Activated naive CD8-positive, alpha-beta T cell treated with anti-CD3 and anti-CD28 coated beads, Interleukin-2, amount 50 U/mL, for 24 hours (primary cell): ENCODE measurements at places on chromosomes 4 and X.
A peak's percentile ranks its signal among the peaks of the same experiment; 100 is the strongest.

GRCh38 chr4:25913056-25913850 is 767 bp upstream of the SMIM20 start:
- peak; percentile 30 for DNase-seq

DNA sequence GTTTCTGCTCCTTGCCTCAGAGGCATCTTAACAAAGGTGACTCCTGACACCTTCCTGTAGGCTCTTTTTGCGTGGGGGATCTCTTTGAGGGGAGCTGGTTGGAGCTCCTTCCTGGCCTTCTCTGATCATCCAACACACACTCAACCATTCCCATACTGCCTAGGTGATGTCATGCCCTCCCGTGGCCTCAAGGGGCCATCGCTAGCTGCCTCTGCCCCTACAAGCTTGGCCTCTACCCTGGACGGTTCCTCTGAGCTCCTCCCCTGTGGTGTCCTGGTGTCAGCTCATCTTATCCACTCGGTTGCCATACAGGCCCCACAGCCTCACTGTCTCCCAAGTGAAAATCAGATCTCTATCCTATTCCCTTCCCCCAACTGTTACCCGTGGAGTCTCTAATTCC is 13.7 kb upstream of the ZNF185 start:
- no peak for DNase-seq

DNA sequence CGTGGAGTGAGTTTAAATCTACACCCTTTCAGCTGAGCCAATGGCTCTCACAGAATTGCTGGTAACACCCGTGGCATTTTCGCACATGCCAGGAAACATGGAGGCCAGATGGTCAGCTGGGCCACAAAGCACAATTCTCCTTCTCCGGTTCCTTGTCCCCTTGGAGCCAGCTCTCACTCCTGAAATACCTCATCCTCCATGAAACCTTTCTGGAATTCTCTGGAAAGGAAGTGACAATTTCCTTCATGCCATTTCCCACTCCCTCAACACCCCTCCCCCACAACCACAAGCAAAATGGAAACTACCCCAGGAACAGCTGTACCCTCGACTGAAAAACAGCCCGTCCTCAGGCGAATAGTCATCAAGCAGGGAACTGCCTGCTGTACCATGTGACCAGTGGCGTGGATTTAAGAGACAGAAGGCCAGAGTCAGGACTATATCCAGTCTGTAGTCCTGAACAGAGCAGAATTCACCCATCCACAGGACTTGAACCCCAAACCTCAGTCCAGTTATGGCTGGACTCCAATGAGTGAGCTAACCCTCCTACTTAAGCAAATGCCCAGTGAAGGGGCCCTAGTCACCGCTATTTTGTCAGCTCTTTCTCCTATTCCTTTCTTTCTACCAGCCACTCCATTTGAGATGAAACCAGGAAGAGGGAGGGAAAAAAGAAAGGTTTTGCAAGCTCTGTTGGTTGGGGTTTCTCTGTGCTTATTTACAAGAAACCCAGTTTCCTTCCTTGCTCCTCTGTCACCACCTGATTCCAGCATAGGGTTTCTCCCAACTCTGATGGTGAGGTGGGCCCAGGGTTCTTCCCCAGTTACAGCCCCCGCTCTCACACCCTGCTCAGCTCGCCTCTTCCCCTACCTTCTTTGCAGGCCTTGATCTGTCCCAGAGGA is 24.5 kb downstream of the ELF4 start:
- DNase-seq, result no peak

DNA sequence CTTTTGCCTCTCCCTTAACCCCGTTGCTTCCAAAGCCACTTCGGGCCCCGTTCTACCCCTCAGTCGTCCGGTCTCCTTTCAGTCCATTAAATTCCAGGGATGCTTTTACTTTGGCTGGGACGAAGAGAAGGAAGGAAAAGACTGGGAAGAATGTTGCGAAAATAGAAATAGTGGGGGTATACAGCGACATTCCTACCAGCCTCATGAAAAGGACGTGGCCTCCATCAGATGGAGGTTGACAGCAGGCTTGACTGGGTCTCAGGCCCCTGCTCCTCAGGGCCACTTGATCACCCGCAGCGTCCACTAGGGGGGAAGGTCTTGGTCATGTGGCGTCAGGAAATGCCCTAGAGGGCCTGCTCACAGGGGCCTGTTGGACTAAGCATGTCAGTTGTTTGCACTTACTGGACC is 657 bp upstream of the ANKRD50 start:
- DNase-seq, result peak; percentile 13

DNA sequence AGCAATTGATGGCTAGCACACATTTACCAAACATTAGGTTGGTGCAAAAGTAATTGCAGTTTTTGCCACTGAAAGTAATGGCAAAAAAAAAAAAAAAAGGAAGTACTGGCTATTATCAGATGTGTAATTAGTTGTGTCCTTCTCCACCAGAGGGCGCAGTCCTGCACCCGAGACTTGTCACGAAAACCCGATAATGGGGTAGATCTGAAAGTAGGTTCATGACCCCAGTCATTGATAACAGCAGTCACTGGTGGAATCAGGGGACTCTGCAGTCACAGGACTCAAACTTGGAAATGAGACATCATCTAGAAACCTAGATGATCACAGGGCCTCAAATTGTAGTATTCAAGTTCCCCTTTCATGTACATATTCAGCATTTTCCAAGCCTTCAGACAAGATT is 13.1 kb upstream of the ACOT9 start:
- DNase-seq, result peak; percentile 49

DNA sequence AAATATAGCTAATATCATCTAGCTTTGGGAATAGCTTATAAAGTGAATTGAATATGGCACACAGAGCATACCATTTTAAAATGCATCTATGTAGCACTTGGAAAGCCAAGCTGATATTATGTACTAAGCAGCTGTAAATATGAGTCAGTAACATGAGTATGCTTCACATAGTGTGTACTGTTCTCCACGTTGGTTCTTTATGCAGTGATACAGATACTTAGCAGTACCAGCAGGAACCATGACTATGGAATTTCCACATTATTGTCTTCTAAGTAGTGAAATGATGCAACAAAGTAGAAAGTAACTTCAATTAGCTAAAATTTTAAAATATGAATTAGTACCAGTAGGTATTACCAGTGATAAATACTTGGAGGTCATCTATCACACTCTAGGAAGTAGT is 320.1 kb downstream of the BMPR1B start:
- no peak for DNase-seq

GRCh38 chr4:3358656-3359055 is 65.8 kb downstream of the RGS12 start:
- DNase-seq, result no peak

- DNase-seq, result no peak
Observed at GRCh38 chrX:40081679-40082068, 16.1 kb downstream of the BCOR start.

DNA sequence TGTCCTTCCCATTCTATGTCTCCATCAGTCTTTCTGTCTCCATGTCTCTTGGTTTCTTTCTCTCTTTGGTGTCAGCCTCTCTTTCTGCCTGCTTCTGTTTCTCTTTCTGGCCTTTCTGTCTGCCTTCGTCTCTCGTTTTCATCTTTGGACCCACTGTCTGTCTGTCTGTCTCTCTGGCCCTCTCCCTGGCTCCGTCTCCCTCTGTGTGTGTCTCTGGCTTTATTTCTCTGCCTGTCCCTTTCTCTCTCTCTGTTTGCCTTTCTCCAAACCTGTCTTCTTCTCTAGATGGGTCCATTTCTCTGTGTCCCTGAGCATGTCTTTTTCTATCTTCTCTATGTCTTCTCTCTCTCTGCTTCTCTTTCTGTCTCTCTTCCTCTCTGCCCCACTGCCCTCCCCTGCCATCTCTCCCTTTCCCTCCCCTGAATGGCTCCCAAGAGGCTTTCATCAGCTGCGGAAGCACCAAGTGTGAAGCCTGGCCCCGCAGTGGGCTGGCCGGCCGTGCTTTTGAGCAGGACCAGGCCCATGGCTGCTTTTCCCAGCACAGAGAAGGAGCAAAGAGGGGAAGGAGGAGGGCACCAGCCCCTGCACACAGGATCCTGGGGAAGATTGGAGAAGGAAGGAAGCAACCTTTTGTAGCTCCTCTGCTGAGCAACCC is 57.4 kb downstream of the PJA1 start:
- no peak for DNase-seq

DNA sequence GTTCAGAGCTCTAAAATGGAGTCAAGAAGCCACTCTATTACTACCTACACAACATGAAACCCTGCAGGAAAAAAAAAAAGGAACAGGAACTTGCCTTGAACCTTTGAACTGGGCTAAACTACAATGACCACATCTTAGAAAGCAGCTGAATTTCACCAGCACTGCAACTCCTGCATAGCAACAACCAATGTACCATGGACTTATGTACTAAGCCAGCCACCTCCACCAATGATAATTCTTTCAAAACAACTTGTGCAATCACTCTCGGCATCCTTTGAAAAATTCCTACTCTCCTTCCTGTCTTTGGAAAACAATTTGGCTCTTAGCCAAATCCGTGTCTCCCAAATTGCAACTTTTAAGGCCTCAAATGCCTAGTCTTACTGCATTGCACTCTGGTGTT is 26.8 kb upstream of the FMR1 start:
- no peak for DNase-seq

DNA sequence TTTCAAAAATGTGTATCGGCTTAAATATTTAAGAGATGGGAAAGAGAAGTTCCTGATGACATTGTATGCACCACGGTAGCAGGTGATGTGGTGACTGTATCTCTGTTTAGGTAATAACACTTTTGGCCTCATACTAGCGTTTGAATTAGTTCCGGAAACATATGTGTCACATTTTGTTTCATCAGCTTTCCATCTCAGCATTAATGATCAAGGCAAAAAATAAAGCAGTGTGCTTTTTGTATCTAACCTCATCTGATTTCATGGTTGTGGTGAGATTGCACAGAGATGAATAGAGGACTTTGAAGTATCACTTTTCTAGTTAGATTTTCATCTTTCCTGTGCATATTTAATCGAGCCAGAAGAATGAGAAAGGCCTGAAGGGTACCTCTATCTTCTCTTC is 206.4 kb upstream of the SPRY1 start:
- no peak for DNase-seq

DNA sequence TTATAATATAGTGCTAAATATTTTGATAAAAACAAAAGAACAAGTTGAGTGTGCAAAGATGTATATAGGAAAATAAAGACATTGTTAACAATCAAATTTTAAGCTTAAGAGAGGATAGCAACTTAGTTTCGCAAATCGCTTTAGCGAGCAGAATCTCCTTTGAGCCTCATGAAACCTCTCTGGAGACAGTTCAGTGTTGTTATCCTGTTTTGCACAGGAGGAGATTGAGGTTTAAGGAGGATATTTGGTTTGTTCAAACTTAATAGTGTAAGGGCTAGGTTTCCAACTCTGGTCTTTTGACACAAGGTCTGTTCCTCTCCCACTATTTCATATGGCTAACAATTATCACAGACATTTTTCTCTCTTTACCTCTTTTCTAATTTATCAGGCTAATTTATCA is 1848.5 kb upstream of the TENM3 start:
- no peak for DNase-seq

GRCh38 chr4:119726505-119726904 is 97.9 kb upstream of the PDE5A start:
- no peak for DNase-seq

DNA sequence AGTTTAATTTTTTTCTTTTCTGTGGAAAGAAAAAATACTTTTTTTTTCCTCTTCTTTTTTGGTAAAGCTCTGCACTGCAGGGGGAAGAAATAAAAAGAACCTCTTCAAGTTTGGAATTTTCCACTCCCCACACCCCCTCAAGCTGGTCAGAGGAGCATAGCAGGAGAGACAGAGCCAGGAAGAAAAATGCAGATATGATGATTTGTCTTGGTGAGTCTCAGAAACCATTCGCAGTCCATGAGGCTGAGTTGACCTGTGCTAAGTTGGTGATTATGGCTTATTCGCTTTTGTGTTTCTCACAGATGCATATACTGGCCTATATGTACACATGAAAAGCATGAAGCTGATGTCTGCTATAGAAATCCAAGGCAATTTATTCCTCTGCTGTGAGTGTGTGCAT is 205.9 kb downstream of the LDB2 start:
- DNase-seq, result no peak

- DNase-seq, result no peak
Observed at GRCh38 chrX:152405561-152405960, 45.6 kb downstream of the GABRA3 start.

DNA sequence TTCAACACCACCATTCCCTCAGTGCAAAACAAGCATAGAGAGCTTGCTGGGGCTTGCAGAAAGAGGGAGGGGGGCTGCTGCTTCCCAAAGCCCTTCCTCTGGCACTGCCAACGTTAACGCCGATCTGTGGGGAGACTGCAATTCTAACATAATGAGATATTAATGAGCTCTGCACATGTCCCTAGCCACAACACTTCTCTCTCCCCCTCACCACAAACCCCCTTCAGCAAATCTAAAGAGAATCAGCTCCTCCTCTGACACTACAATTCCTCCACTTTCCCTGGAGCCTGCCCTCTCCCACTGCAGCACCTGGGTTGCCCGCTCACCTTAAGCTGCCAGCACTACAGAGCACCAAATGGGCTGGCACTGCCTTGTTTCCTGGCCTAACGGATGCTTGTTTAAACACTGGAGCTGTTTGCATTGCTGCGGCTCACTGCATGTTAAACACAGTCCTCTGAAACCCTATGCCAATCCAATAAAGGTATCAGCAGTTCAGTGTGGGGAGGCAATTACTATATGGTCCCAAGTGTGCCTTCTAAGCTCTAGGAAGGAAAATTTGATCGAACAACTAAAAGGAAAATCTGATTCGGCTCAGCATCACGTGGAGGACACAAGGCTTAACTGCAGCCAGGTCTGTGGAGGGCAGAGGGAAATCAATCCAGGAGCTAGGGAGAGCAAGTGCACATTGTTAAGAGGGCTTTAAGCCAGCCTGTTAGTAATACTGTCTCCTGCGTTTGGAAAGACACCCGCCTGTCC is 232.4 kb downstream of the MAML3 start:
- no peak for DNase-seq

GRCh38 chrX:106973433-106974149 is 26.4 kb downstream of the MORC4 start:
- DNase-seq, result no peak

DNA sequence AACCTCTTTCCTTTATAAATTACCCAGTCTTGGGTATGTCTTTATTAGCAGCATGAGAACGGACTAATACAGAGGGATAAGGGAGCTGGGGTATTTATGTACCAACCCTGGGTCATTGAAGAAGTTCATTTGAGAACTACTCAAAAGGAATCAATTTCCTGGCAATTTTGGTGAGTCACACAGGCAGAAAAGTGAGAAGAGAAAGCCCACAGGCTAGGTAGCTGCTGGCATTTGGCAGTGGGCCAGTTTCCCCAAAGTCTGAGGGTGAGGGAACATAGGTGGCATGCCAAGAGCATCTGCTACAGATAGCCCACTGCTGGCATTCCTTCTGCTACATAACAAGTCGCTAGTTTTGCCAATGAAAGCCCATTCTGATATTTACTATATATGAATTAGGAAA is 411.2 kb downstream of the MID1IP1 start:
- peak; percentile 52 for DNase-seq

DNA sequence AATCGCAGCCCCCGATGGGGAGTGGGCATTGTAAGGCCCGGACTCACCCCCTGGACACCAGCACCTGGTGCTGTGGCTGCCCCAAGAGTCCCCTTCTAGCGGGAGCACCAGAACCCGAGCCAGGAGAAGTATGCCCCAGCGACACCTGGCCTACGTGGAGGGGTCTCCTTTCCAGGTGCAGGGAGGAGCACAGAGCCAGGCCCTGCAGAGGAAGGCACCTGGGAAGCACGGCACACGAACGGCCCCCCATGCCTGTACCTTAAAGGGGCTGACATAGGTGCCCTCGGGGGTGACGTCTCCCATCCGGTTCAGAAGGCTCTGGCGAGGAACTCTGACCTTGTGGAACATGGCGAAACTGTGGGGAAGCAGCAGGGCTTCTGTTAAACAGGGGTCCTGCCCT is 41.2 kb downstream of the ACOX3 start:
- DNase-seq, result no peak

- no peak for DNase-seq
Observed at GRCh38 chr4:78136109-78137081, 79.3 kb downstream of the FRAS1 start.

GRCh38 chr4:140367738-140368137 is 5.7 kb upstream of the SCOC start:
- DNase-seq, result no peak
